GOT3 (cell line): ENCODE measurements at places on chromosomes 6 and 20.
A peak's percentile ranks its signal among the peaks of the same experiment; 100 is the strongest.

- DNase-seq, result no peak
Measured at GRCh38 chr6:34056305-34057108, 89.4 kb downstream of the GRM4 start.

DNA sequence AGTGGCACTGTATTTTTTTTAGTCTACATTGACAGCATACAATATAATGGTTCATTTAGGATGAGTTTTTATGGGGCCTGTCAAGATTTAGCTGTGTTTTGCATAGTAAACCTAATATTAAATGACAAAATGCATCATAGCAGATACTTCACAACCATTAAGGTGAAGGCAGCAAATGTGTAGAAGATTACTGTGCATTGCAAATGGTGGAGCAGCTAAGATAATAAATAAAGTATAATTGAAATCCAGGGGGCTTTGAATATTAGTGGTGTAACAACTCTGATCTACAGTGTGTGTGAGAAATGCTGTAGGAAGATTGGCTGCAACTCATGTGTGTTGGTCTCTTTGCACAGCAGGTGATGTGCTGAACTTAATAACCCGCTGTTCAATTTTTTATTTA, 801.9 kb upstream of the CITED2 start:
- no peak for DNase-seq

DNA sequence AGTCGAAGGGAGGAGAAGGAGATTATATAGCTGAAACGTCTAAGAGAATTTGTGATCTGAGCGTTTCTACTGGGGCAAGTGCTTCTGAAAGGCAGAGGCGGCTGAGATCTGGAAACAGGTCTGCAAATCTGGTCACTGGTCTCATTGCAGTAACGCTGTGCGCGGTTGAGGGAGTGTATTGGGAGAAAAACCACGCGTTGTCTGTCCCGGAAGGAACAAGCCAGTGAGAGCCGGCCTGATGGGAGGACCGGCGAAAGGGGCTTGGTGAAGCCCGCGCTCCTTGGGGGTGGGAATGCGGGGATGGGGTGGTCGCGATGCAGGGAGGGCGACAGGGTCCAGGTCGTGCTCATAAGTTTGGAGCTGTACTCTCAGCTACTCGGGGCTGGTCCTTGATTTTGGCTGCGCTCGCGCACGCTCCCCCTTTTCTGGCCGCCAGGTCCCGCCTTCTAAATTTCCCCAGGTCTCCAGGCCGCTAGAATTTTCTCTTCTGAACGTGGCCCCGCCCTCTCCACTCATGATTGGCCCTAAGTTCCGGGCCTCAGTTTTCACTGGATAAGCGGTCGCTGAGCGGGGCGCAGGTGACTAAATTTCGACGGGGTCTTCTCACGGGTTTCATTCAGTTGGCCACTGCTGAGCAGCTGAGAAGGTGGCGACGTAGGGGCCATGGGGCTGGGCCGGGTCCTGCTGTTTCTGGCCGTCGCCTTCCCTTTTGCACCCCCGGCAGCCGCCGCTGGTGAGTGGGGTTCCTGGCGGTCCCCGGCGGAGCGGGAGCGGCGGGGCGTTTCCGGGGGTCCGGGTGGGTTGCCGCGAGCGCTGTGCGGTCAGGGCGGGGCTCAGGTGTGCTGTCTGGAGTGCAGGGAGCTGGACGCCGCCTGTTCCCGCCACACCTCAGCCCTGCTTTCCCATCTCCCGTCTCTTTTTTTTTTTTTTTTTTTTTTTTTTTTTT, at the start of gene MICB:
MICB (plus strand) TSS at position 615 of the 946 bp plus-strand sequence; CDS start at position 664, 49 bp downstream.
- no peak for DNase-seq

DNA sequence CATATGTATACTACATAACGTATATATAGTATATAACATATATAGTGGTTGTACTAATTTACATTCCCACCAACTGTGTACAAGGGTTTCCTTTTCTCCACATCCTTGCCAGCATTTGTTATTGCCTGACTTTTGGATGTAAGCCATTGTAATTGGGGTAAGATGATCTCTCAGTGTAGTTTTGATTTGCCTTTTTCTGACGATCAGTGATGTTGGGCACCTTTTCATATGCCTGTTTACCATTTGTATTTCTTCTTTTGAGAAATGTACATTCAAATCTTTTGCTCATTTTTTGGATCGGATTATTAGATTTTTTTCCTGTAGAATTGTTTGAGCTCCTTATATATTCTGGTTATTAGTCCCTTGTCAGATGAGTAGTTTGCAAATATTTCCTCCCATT, 11.4 kb downstream of the SYNJ2 start:
- DNase-seq, result no peak

- DNase-seq, result no peak
Measured at GRCh38 chr6:108622641-108623298, 62.1 kb downstream of the FOXO3 start.

DNA sequence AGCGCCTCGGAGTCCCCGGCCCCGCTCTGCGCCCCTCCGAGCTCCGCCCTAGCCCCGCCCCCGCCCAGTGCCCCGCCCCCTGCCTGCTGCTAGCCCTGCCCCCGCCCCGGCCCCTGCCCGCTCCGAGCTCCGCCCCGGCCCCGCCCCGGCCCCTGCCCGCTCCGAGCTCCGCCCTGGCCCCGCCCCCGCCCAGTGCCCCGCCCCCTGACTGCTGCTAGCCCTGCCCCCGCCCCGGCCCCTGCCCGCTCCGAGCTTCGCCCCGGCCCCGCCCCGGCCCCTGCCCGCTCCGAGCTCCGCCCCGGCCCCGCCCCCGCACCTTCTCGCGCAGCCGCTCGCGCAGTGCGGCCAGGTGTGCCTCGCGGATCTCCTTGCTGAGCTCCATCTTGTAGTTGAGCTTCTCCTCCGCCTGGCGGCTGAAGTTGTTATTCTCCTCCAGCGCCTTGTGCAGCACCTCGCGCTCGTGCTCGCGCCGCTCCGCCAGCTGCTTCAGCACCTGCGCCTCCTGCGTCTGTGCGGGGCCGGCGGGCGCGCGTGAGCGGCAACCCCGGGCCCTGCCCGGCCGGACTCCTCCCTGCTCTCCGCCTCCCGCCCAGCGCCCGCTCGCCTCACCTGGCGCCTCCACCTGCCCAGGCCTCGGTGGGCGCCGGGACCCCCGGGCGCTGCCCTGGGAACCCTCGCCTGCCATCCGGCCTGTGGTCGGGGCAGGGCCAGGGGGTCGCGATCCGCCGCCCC, 11.3 kb downstream of the STMN3 start:
- DNase-seq, result peak; percentile 76

DNA sequence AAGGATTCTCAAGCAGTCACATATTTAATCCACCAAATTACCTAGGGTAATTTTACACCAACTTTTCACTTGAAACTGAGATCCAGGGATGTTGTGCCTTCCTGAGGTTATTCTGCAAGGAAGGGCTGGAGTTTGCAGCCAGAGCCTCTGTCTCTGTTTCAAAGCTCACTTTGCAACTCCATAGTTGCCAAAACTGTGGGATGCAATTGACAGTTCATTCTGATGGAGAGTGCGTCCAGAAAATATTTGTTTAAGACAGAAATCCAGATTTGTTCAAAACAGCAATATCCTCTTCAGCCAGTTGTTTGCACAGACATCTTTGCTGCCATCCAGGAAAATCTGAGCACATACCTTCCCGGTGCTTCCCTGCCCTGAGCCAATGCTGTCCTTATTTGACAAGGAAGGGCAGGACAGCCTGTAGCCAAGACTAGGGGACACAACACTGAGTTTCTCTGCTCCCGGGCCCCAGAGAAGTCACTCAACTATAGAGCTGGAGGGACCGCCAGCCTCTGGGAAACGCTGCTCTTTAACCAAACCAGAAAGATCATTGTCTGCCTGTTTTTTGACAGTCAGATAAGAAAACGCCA, 297.4 kb downstream of the HIVEP2 start:
- no peak for DNase-seq

GRCh38 chr20:63212792-63213191, 3.1 kb downstream of the YTHDF1 start:
- DNase-seq, result no peak

DNA sequence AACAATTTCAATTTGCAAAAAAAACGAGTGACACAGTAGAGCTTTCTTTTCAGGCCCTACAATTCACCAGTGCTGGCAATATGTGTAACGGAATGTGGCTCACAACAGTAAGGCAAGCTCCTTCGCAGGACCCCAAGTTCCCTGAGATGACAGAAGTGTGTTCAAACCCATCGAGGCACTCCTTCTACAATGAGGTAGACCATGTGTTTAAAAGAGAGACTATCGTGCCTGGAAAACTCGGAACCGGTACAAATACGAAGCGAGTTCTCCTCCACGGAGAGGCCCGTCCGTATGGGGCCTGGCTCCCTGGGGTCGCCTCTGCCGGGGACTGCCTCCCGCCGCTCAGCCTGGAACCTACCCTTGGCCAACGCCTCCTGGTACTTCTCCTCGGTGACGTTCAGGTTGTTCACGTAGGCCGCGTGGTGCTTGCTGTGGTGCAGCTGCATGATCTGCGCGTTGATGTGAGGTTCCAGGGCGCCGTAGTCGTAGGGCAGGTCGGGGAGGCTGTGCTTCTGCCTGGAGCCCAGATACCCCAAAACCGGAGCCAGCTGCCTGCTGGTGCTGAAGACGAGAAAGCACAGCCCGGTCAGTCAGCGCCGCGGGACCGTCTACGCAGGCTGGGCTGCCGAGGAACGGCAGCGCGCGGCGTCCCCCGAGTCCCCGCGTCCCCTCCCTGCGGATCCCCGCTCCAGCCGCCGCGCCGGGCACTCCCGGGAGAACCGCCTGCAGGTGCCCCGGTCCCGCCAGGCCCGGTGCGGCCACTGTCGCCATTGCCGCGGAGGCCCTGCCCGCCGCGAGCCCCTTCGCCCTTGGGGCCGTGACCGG, 526 bp downstream of the SOD2 start:
- DNase-seq, result peak; percentile 47

DNA sequence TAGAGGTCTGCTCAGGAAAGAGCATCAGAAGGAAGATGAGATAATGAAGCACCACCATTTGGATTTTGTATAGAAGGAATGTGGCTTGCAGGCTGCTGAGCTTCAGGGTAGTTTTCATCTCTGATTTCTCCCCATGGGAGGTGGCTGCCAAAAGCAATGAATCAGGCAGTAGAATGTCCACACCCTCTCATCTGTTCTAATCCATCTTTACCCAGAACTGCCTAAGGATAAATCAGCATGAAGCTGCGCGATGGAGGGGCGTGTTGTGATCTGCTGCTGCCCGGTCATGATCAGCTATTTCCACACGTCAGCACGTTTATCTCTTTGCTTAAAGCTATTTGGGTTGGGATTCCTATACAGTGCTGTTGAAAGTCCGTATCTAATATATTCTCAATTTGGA, 295.4 kb downstream of the FOXA2 start:
- no peak for DNase-seq

GRCh38 chr6:26252077-26252472, 112.9 kb upstream of the BTN3A2 start:
- DNase-seq, result no peak

- no peak for DNase-seq
Measured at GRCh38 chr6:11712760-11713159, 65.8 kb downstream of the ADTRP start.

- DNase-seq, result no peak
Measured at GRCh38 chr6:140385679-140386078, 1011.2 kb upstream of the CITED2 start.

- no peak for DNase-seq
Measured at GRCh38 chr6:128516514-128516898, 3.9 kb downstream of the PTPRK start.

DNA sequence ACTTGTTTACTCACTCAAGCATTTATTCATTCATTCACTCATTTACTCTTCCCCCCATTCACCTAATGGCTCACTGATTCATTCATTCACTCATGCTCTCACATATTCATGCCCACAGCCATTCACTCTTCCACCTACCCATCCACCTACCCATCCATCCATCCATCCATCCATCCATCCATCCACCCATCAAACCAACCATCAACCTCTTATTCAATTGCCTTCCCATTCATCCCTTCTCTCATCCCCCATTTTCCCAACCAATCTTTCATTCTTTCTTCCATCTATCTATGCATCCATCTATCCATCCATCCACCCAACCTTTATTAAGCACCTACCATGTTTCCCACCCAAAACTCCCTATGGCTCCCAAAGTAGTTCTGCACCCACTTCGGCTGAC, 1.6 kb upstream of the ARHGAP40 start:
- DNase-seq, result no peak

DNA sequence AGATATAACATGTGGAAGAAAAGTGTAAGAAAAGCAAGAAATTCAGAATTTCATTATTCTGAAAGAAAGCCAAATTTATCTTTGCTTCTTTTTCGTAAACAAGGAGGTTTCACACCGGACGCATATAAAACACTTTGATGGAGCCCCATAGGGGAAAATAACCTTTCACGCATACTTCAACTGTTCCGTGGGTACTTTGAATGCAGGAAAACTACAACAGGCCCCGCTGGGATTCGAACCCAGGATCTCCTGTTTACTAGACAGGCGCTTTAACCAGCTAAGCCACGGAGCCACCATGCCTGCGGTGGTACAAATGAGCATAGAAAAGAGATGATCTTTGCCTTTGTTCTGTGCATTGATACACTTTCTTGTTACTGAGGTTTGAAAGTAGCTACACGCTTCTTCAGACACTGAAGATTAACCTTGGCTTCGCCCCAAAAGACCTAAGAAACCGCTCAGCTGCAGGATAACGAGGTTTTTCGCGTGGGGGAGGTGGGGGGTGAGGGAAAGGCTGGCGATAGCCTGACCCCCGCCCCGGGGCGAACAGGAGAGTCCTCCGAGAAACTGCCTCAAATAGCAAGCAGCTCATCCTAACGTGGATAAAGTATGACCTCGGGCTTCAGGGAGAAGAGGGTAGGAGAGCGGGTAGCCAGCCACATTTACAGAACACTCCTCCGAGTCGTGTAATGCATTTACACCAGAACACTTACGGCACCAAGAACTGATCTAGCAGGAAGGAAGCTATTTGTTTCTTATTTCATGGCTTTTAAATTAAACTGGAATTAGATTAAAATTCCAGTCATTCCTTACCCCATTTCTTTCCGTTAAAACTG, 5.3 kb upstream of the HMGN4 start:
- DNase-seq, result peak; percentile 74

GRCh38 chr20:2859330-2860121, 13.8 kb upstream of the PTPRA start:
- no peak for DNase-seq

GRCh38 chr6:166394036-166394892, 11.5 kb upstream of the MPC1 start:
- no peak for DNase-seq

- DNase-seq, result no peak
Measured at GRCh38 chr6:26367114-26367513, 2.1 kb downstream of the BTN3A2 start.

- no peak for DNase-seq
Measured at GRCh38 chr6:37990762-37991525, 171.4 kb downstream of the ZFAND3 start.

DNA sequence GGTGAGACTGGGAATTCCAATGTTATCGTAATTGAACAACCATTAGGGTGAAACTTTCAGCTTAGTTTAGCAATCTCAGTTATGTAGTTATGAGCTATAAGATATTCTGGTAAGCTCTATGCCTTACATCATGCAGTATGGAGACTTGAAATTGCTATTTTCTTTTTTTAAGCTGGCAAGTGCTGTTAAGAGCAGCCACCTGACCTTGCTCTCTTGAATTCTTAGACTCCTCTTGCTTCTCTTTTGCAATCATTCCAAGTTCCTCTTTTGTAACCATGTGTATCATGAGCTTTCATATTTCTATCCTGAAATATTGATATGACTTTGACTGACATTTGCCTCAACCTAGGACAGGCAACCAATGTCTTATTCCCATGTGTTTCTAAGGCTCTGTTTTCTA, 446.3 kb upstream of the SLC35B3 start:
- DNase-seq, result no peak
